Activated naive CD4-positive, alpha-beta T cell (primary cell): ENCODE measurements at places on chromosomes 7 and 10.
A peak's percentile ranks its signal among the peaks of the same experiment; 100 is the strongest.

DNA sequence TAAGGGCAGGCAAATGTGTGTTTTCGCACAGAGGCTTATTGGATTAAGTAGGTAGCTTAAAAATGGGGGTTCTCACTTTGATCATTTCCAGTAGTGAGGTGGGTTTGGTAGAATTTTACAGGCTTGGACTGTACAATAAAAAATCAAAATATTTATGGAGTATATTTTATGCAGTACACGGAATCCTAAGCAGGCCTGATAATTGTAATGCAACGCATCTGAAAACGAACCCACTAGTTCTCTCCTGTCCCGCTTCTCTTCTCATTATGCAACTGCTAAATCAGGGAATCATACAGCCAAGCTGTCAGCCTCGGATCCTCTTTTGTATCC lies 377 bp upstream of the POLR1F start:
- no peak for DNase-seq

DNA sequence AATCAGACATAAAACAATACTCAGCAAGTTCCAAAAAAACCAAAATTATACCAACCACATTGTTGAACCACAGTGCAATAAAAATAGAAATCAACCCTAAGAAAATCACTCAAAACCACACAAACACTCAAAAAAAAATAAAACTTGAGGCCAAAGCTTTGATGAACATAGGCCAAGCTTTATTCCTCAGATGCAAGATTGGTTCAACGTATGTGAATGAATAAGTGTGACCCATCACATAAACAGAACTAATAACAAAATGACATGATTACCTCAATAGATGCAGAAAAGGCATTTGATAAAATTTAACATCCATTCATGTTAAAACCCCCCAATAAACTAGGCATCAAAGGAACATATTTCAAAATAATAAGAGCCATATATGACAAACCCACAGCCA lies 506.1 kb upstream of the FZD8 start:
- DNase-seq = no peak

- DNase-seq = no peak
These were observed 134.2 kb downstream of the PTN start for GRCh38 chr7:137209151-137209817.

DNA sequence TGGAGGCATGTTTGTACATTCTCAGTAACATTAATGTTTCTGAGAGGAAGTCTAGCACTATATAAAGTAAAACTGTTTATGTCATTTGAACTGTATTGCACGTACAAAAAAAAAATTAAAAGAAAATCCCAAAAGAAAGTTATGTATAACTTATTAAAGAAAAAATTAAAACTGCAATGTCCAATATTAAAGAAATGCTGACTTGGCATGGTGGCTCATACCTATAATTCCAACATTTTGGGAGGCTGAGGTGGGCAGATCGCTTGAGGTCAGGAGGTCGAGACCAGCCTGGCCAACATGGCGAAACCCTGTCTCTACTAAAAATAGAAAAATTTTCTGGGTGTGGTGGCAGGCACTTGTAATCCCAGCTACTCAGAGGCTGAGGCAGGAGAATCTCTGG lies 178.7 kb upstream of the VIPR2 start:
- DNase-seq = no peak

DNA sequence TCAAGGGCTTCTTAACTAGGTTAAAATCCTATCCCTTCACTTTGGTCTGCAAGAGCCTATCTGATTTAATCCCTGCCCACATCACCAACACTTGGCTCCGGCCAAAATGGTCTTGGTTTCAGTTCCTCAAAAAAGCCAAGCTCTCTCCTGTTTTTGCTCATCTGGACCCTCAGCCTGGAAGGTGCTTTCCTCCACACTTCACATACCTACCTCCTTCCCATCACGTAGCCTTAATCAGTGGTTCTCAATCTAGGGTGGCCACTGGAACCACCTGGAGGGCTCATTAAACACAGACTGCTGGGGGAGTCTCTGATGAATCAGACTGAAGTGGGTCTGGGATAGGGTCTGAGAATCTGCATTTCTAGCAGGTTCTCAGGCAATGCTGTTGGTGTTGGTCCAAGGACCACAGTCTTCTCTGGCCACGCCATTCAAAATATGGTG lies 227.0 kb upstream of the AOAH start:
- DNase-seq = no peak

DNA sequence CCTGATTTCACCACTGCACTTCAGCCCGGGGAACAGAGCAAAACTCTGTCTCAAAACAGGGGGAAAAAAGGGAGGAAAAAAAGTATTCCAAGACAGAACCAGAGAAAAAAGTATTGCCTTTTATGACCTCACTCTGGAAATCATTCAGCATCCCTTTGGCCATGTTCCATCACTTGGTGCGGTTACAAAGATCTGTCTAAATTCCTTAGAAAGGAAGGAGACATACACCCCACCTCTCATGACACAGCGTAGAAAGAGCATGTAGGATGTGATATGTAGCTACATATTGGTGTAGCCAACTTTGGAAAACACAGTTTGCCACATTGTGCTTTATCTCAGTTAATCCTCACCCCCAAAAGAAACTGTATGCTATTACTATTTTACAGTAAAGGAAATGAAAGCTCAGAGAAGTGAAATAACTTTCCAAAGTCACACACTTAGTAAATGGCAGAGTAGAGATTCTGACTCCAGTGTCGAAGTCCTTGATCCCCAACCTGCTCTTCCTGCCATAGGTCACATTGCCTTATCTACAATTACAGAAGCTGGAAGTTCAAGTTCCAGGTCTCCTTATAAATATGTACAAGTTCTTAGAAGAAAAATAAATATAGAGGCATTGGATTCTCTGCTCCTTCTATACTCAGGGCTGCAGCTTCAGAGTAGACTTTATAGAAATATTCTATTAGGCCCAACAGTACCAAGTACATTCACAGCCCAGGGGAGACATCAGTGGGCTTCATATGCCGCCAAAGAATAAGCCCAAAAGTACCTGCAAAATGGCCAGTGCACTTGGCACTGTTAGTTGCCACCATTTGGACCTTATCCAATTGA lies 91.6 kb upstream of the KMT2E start:
- DNase-seq = no peak

- no peak for DNase-seq
These were observed 138.4 kb upstream of the MDFIC start for GRCh38 chr7:114783508-114783907.

- no peak for DNase-seq
These were observed 6.7 kb upstream of the PILRA start for GRCh38 chr7:100366411-100367250.

- no peak for DNase-seq
These were observed 79.5 kb downstream of the SLC13A1 start for GRCh38 chr7:123120286-123120685.

GRCh38 chr10:105793071-105793470 lies 1152.0 kb downstream of the SORCS3 start:
- no peak for DNase-seq

DNA sequence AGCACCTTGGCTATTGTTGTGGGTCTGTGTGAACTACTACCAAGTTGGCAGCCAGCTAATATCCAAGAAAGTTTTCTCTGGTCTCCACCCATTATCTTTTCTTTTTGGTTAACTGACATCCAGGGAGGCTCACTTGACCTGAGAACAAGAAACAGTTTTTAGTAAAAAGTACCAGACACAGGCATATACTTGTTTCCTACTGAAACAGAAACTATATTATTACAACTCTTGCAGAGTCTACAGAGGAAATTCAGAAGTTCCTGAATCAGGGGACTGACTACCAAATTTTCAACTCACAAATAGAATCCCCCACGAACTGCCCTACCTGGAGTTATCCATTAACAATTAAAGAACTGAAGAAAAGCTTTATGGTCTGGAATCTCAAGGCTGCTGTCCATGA lies 168.9 kb downstream of the KCND2 start:
- no peak for DNase-seq

GRCh38 chr7:36967387-36967786 lies 243.1 kb upstream of the AOAH start:
- DNase-seq = no peak

- no peak for DNase-seq
These were observed 43.0 kb downstream of the PLCE1 start for GRCh38 chr10:94036766-94037033.

DNA sequence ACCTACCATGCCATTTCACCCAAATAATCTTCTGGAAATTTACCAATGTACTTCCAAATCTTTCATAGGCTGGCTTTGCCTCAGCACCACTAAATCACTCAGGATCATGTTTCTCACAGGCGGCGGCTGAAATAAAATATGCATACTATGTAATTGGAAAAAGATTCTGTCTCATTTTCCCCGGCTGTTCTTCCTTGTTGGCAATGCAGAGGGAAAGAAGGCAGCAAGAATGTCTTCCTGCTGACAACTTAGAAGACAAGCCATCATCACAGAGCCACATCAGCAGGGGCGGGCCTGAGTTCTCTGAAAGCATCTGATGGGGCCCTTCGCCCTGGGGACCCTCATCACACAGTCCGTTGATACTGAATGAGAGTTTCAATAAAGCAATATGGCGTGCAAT lies 39.2 kb upstream of the COL1A2 start:
- DNase-seq = no peak

DNA sequence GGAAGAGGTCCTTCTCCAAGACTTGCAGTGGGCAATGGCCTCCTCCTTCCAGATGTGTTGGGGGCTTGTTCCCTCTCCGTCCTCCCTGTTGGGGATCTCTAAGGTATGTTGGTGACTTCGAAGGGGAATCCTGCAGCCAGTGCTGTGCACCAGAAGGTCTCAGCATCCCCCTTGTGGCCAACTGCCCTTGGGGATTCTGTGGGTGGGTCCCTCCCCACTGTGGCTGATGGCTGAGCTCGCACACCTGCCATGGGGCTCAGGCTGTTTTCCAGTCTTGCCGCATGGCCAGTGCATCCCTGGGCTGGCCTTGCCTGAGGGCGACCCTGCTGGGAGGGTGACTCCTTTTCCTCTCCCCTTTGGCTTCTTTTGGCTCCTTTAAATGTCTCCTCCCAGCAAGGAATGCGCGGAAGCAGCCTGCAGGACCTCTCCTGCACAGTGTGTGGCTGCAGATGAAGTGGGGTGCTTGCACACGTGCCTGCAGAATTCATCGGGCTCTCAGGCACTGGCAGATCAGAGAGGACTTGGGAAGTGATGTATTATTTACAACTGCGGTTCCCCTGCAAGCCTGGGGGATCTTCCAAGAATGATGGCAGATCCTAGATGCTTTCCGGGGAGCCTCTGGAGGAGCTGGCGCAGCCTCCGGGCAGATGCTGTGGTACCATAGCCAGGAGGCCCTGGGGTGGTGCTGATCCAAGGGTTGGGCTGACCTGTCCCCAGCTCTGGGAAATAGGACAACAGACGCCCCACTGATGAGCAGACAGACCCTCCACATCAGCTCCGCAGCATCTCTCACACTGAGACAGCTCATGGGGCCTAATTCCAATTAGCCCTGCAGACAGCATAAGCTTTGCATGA lies 410.0 kb downstream of the TCERG1L start:
- no peak for DNase-seq

GRCh38 chr10:63264617-63265221 lies 131.6 kb downstream of the NRBF2 start:
- DNase-seq = no peak

- DNase-seq = no peak
These were observed 12.5 kb upstream of the NKX2-3 start for GRCh38 chr10:99520040-99520846.

DNA sequence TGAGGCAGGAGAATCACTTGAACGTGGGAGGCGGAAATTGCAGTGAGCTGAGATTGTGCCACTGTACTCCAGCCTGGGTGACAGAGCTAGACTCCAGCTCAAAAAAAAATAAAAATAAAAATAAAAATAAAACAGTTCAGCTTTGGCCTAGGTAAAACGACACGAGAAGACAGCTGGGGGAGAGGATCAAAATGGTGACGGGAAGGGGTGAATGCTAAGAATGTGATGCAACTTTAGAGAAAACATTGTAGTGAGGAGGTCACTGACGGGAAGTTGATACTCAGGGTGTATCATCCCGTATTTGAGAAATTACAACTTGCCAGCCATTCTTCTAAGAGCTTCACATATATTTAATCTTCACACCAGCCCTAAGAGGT lies 1.1 kb downstream of the NDST2 start:
- no peak for DNase-seq

DNA sequence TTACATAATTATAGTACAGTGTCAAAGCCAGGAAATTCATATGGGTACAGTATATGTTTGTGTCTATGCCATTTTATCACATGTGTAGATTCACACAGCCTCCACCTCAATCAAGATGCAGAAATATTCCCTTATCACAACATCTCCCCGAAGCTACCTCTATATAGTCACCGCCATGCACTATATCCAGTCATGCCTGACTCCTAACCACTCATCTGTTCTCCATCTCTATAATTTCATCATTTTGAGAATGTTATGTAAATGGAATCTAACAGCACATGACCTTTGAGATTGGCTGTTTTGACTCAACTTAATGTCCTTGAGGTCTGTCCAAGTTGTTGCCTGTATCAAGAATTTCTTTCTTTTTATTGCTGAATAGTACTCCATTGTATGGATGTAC lies 22.3 kb upstream of the SLC25A13 start:
- no peak for DNase-seq

DNA sequence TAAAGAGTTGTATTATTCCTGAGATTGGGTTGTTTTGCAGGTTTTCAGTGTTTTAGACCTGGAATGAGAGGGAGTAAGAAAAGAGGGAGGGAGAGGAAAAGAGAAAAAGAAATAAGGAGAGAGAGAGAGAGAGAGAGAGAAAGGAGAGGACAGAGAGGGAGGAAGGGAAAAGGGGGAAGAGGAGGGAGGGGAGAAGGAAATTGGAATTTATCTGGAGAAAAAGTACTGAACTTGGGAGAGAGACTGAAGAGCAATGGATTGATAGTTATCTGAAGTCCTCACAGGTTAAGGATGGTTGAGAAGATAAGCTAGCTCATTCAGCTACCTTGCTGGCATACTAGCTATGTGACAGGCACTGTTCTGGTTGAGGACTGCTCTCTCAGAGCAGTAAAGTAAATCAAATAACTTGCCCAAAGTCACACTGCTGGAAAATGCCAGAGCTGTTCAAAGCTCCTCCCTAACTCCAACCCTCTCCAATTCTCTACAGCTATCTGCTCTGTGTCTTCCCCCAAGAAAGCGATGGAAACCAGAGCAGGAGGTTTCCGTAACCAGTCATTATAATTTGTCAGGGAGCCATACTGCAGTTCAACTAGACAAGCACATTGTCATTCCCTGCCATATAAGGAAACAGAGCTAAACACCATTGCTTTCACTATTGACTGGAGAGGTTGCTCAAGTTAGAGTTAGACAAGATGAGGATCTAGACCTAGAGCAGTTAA lies 10.7 kb downstream of the CALD1 start:
- DNase-seq = no peak

- DNase-seq = no peak
These were observed 64.5 kb downstream of the CARD11 start for GRCh38 chr7:2979201-2979631.

DNA sequence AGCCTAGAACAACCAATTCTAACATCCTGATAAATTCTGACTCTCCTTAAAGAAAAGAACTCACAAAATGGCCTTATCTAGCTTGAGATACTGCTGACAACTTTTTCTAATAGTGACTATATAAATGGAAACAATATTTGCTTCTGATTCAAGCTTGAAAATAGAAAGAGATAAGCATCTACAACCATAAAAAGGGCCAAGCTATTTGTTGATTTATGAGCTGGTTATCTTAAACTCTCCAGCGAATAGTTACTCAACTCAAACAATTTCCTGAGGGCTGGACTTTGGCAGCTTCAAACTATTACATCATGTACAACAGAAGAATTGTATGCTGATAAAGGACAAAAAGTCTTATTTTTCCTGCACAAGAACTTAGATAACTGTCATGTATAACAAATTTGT lies 4.6 kb downstream of the USP54 start:
- no peak for DNase-seq

- peak; percentile 49 for DNase-seq
These were observed 39.3 kb downstream of the FAS start for GRCh38 chr10:89029785-89030437.
